ENCODE measurements at places on chromosomes 2 and 18.

DNA sequence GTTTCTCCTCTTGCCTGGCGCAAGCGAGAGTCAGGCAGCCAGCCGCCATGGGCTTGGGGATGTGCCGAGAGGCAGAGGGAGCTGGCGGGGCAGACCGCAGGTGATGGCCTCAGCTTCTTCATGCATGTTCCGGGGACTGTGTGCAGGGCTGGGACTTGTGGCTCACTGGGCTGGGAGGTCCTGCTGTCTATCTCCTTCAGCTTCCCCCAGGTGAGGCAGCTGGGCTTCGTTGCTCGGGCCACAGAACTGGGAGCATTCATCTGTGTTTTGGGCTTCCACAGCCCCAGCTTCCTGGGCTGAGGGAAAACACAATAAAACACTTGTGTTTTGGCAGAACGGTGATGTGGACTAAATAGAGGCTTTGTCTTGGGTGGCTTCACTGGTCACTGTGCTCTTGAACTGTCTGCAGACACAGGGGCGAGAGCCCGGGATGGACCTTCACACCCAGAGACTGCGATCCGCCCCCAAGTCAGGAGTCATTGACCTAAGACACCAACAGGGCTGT is 93.5 kb downstream of the DYSF start:
- DNase-seq, result no peak

DNA sequence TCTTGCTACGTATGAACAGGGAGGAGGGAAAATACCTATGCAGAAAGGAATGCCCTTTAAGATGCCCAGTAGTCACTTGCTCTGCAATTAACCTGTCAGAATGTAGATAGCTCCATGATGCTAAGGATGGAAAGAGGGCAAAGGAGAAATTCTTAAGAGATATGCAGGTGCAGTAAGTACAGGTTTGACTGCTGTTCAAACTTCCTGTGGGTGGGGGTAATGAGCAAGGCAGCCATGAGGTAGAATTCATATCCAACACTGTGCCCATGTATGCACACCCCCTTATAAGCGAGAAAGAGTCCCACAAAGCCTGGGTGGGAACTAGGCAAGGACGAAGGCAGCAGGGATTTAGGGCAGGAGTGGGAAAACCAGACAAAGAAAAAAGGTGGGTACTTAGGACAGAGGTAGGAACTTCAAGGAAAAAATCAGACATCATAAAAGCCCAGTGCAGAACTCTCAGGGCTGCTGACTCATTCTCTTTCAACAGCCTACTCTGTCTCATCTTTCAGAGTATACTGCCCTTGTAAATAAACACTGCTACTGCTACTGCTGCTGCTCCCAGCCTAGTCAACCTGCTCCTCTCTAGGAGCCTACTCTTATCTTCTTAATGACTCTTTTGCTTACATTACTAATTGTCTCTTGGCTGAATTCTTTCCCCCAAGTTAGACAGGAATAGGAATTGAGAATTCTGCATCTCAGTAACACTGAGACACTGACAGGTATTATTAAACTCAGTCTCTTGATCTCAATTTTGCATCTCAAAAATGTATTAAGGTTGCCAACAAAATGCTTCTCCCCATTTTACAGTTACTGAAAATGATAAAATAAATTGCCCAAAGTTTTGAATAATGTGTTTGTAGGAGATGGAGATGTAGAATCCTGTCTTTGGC is 189.0 kb downstream of the PTH2R start:
- no peak for DNase-seq

GRCh38 chr18:67710639-67711038 is 194.1 kb upstream of the DSEL start:
- no peak for DNase-seq

DNA sequence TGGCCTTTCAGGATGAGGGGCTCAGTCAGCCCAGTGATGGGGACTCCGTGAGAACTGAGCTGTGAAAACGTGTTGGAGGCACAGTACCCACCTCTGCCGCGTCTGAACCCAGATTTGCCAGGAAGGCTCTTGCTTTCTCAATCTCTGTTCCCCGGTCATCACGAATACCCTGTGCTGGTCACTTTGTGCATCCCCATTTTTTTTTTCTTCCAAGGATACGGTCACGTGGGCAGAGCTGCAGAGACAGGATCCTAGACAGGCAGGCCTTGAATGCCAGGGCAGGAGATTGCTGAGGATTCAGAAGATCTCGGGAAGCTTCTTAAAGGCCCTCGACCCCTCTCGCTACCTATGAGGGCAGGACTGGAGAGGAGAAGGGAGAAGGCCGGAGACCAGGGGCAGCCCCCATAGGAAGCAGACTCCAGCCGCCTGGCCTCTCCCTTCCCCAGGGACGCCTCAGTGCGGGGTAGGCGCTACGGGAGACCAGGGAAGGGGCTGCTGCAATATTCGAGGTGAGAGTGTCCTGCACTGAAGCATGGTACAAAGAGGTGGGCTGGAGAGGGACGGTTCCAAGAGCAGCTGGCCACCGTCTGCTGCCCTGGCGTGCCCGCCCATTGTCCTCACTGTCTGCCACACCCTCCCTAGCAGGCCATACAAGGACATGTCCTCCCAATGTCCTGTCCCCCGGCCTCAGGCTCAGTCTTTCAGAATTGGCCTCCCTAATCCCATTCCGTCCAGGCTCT is 29.0 kb upstream of the TAF1B start:
- DNase-seq, result no peak

GRCh38 chr2:31003749-31004148 is 134.5 kb downstream of the GALNT14 start:
- no peak for DNase-seq

DNA sequence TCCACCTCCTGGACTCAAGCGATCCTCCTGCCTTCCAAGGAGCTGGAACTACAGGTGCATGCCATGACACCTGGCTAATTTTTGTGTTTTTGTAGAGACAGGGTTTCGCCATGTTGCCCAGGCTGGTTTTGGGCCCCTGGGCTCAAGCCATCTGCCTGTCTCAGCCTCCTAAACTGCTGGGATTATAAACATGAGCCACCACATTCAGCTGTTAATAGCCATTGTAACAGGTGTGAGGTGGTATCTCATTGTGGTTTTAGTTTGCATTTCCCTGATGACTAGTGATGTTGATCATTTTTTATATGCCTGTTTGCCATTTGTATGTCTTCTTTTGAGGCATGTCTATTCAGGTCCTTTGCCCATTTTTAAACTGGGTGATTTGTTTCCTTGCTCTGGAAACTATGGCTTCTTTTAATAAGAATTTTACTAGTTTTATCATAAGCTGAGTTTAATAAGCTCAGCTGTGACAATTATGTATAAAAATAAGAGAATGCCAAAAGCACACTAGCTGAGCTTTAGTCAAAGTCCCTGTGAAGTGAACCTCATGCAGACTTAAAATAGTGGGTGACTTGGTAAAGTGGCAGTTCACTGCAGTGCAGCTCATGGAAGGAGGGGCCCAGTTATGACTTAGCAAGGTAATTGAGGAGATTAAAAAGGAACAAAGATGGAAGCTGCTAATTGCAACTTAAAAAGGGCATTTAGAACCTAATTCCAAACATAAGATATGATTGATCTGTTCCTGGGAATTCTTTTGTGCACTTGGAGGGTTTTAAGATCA is 465.1 kb downstream of the TGIF1 start:
- DNase-seq, result no peak
